ENCODE measurements at places on chromosomes 6 and 20.

DNA sequence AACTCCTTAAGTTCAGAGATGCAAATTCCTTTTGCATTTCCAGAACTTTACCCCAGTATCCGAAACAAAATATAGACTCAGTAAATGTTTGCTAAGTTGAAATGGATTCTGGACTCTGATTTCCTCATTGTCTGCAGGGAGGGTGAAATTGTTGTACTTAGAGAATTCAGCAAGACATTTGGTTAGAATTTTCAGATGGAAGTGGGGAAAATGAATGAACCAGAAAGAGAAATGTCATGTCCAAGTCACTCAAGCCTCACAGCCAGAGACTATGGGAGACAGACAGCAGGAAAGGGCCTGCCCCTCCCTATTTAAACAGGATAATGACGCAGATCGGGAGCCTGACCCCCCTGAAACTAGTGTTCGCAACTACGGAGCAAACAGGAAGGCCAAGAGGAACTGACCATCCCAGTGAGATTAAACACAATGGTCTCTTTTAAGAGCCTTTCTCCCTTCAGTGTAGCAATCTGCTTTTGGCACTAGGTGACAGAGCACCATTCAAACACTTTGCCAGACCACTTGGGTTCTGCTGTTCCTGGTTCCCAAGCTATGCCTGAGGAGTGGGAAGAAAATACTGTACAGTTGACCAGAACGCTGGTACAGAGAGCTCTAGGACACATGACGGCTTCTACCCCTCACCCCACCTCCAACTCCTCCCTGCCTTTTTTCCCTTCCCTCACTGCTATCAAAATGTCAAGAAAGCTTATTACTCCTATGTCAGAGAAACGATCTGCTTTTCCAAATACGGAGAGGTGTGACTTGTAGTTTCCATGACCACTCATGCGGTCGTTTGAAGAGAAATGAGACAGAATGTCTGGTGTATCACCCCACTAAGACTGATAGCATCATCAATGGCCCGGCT lies 13.7 kb downstream of the NEDD9 start:
- DNase-seq = no peak

DNA sequence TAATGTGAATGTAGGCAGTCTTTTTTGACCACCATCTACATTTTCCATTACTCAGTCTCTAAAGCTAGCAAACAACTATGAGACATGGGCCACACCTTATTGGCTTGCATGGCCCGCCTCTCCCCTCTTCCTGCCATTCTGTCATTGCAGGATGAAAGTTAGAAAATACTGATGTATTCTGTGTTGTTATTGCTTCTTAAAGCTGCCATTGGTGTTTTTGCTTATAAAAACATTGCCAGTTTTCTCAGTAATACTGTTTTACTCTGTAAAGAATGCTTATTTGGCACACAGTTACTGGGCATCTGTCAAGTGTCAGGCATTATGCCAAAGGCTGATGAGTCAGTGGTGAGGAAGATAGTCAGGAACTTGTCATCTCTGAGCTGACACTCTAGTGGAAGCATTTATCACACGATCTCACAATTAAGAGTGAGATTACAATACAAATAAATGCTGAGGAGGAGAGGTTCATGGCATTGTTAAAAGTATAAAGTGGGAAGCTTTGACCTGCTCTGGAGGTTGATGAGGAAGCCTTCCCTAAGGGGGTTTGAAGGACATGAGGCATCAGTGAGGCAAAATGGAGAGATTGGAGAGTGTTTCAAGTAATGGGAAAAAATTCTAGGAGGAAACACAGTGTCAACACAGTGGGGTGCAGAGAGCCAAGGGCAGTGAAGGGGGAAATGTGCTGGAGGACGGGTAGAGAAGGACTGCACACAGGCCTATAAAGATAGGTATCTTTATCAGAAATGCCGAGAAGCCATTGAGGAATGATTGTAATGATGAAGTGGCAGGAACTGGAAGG lies 14.7 kb downstream of the KLHL32 start:
- peak; percentile 85 for DNase-seq

GRCh38 chr6:74568861-74569260 lies 637.0 kb downstream of the COL12A1 start:
- DNase-seq = no peak

GRCh38 chr6:156430386-156430785 lies 346.8 kb upstream of the ARID1B start:
- no peak for DNase-seq

- DNase-seq = no peak
Measured at GRCh38 chr6:14110001-14110818, 7.4 kb upstream of the CD83 start.
